ENCODE measurements at places on chromosomes 1 and 21.

DNA sequence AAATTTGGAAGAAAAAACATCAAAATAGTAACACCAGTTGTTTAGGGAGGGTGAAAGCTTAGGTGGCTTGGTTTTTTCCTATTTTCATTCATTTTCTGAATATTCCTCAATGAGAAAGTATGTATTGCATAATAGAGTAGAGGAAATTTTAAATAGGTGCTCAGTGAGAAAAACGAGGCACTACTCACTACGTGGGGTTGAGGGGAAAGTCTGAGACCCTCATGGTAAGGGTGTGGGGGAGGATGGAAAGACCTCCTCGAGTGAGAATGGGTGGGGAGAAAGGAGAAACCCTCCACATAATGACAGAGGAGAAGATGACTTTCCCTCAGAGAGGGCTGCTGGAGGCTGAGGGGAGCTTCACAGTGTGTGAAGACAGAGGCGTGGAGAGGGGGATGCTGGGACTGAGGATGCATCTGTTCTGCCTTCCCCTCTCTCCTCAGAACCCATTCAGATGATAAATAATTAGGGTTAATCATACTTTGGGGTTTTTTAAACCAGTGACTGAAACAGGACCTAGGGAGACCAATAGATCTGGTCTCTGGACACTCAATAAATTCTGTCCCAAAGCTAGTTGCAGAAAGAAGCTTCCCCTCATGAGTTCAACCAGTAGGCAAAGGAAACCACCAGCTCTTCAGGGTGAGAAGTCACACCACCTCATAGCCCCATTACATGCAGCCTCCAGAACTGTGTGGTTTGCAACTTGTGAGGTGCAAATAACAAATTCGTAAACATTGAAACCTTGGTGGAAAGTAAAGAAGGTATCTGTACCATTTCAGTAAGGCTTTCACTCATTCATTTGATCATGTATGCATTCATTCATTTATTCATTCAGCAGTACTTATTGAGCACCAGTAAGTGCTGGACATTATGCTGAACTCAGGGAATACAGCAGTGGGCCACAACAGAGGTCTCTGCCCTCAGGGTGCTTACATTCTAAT, 17.1 kb downstream of the SLAMF7 start:
- no peak for DNase-seq

GRCh38 chr1:89527256-89527655, 2.6 kb downstream of the LRRC8B start:
- DNase-seq: no peak

- no peak for DNase-seq
Measured at GRCh38 chr1:32241001-32241763, 5.8 kb upstream of the FAM167B start.

DNA sequence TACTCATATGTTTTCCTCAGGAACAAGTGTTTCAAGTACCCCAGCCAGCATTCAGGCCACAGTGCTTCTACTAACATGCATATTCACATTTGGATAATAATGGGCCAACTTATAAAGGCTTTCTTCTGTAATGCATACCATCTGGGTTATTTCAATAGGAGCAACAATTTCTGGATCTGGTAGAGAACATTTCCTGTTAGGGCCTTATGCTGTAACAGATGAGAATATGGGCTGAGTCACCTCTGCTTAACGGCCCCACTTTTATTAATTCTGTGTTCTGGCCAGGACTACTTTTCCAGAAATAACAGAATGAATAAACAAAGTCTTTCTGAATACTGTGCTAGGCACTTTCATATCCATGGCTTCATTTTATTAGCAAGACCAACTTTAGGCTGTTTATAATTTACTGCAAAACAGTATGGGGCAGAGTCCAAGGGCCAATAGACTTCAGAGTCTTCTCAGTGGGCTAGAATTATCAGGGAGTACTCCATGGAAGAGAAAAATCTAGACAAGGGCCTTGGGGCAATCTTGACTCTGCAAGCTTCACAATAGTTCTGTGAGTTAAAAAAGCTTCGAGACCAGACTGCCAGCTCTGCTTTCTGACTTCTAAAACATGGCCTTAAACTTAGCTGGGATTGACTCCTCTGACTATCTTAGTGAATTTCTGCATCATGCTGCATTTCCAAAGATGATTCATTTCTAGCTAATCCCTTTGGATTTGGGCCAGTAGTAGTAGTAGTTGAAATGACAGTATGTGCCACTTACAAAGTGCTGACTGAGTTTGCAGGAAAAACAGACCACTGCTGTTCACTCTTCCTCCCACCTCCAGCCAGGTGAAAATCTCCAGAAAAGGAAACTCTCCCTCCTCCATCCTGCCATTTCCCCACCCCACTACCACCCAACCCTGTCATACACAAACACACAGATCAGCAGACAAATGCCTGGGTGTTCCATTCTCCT, 8.2 kb upstream of the SSX2IP start:
- DNase-seq: no peak

DNA sequence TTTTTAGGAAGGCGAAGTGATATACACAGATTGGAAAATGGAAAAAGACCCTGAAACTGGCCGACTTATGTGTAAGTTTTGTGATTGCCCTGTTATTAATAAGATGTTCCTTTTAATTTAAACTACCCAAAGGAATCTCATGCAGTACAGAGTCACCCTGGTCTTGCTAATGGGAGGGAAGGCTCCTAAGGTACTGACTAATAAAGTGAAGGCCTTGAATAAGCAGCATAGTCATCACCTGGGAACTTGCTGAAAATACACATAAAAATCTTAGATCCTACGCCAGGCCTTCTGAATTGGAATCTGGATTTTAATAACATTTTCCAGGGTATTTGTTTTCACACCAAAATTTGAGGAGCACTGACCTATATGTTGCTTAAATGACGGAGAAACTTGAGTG, 73.4 kb upstream of the MCOLN3 start:
- DNase-seq: no peak

GRCh38 chr1:10659218-10659617, 137.2 kb downstream of the CASZ1 start:
- DNase-seq: no peak

- DNase-seq: no peak
Measured at GRCh38 chr1:185409763-185410528, 92.9 kb upstream of the IVNS1ABP start.

DNA sequence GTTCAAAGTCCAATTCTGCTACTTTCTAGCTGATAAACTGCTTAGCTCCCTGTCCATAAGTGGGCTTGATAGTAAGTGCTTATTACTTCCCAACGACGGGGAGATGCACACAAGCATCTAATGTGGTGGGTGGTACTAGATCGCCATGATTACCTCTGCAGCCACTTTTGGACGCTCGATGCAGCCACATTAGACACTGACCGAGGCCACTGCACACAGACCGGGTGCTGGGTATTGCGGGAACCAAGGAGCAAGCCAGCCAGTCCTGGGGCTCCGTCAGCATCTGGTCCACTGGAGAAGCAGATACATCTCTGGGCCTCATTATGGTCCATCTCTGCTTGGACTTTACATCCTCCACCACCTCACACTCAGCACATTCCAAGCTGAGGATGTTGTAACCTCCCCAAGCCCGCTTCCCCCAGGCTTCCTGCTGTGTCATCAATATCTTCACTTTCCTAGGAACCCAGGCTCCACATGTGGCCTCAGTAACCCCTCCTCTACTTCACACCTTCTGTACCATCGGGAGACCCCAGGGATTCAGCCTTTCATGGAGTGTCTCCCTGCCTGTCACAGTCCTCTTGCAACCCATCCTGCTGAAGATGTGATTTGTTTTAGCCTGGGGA, 48.2 kb downstream of the RHOU start:
- DNase-seq: no peak

DNA sequence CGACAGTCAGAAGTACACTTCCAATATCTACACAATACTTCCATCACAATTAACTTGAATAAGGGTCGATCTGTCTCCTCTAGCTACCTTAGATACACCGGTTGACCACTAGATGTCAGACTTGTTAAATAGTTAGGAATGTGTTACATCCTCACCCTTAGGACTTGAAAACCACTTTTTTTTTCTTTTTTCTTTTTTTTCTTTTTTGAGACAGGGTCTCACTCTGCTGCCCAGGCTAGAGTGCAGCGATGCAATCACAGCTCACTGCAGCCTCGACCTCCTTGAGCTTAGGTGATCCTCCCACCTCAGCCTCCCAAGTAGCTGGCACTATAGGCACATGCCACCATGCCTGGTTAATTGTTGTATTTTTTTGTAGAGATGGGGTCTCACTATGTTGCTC, 120.4 kb upstream of the GREM2 start:
- peak; percentile 70 for DNase-seq

DNA sequence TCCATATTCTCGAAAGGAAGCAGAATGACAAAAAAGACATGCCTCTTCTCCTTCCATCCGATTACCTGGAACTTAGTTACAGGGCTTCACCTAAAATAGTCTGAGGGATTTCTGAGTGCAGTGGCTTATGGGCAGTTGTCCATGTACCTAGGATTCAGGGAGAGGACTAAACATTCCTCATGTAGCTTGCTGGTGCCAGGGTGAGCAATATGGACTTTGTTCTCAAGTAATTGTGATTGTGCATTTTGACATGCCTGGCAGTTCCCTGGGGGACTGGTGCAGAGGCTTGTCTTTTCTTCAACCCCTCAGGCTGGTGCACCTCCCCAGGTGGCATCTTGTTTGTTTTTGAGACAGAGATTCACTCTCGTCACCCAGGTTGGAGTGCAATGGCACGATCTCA, 6.1 kb upstream of the PSEN2 start:
- DNase-seq: no peak

- DNase-seq: no peak
Measured at GRCh38 chr1:174953285-174954072, 46.3 kb upstream of the CACYBP start.

DNA sequence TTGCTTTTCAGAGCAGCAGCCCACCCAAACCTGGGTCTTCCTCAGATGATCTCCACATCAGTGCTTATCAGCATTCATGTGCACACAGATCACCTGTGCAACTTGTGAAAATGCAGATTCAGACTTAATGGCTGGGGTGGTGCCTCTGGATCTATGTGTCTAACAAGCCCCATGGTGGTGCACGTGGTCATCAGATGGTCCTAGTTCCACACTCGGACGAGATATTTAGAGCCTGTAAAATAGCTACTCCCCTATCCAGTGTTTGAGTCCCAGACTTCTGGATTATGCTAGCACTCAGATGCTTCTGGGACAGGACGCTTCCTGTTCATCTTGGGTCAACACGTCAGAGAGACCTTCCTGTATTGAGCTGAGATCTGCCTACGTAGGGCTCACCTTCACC, 114.2 kb downstream of the LIPI start:
- DNase-seq: no peak

- no peak for DNase-seq
Measured at GRCh38 chr1:236052232-236052993, 12.5 kb downstream of the NID1 start.

- no peak for DNase-seq
Measured at GRCh38 chr1:156584813-156585212, 5.3 kb downstream of the TTC24 start.

DNA sequence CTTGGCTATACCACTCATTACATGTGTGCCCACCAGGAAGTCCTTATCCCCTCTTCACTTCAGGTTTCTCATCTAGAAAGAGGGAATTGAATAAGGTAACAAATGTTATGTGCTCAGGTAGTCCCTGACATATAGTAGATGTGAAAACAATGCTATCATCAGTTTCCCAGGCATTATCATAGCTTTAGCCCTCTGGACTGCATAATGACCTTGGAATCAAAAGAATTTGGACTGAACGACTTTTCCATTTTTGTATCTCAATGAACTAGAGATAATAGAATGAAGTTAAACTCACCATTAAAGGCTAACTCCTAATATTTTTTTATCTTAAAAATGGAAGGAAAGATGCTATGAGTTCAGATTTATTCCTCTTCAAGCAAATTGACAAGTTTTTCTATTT, 304.1 kb upstream of the USP24 start:
- DNase-seq: no peak

DNA sequence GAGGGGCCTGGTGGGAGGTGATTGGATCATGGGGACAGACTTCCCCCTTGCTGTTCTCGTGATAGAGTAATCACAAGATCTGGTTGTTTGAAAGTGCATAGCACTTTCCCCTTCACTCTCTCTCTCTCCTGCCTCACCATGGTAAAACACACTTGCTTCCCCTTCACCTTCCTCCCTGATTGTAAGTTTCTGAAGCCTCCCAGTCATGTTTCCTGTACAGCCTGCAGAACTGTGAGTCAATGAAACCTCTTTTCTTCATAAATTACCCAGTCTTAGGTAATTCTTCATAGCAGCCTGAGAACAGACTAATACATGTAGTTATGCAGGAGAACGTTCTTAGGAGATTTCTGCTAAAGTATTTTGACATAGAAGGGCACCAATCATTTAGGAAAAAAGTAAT, 59.9 kb upstream of the FBXO28 start:
- DNase-seq: no peak
